T-helper 17 cell (primary cell): ENCODE measurements at places on chromosomes 13 and 19. TPM values are rescaled to one million over a fixed set of nuclear protein-coding genes. Genes with fewer than 3 reads are reported as not detected.

Gene SEMA6B
- 0.52 TPM for total RNA-seq

GRCh38 chr13:42401376-42401775, 129.4 kb downstream of the AKAP11 start:
- no peak for DNase-seq

- no peak for DNase-seq
Measured at GRCh38 chr13:111449041-111449440, 128.6 kb downstream of the TEX29 start.

Gene ERICH6B
- not detected for total RNA-seq

Gene JAK3
- total RNA-seq: 149 TPM

Gene SARS2
- total RNA-seq: 19.5 TPM

Gene ZNF8
- total RNA-seq: 5.6 TPM

Gene CD22
- total RNA-seq: 1.3 TPM

Gene CTU1
- total RNA-seq: 4.6 TPM

DNA sequence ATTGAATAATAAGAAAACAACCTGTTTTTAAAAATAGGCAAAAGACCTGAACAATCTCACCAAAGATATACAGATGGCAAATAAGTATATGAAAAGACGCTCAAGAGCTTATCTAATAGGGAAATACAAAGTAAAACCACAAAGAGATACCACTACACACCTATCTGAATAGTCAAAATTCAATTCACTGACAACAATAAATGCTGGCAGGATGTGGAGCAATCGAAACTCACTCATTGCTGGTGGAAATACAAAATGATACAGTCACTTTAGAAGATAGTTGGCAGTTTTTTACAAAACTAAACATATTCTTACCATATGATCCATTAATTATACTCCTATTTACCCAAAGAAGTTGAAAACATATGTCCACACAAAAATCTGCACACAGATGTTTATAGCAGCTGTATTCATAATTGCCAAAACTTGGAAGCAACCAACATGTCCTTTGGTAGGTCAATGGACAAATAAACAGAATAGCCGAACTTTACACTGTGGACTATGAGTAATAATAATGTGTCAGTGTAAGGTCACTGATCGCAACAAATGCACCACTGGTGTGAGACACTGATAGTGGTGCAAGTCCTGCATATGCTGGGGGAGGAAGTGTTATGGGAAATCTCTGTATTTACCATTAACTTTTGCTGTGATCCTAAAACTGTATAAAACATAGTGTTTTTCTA, 20.8 kb downstream of the ZC3H13 start:
- DNase-seq: no peak

DNA sequence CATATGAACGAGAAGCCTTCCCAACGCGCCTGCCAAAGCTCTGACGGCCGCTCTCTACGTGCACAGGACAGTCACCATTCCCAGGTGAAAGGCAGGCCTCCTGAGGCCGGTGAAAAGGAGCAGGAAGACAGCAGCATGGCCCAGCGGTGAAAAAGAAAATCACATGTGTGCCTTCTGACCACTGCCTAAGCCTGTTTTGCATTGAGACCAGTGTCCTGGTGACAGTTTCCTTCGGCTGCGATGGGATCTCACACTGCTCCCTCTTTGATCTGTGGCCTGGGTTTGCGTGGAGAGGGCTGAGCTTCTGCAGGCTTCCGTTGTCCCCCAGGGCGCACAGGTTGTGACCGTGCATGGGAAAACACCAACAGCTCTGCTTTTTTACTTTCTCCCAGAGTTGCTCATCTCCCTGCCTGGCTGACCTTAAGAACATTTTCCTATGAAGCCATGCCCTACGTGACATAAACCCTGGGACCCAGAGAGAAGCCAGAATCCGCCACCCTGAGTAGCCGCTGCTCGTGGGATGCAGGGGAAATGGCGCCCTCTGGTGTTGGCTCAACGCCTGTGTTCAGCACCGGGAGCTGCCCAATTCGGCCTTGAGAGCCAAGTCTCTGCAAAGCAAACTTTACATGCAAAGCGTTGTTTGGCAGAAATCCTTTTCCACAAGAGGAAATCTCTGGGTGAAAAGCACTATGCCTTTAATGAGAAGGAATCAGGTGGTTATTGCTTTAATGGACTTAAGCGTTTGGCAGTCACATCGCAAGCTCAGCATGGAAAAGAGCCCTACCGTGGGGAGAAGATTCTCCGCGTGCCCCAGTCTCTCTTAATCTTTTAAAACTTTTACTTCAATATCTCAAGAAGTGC, 112.2 kb upstream of the GPR12 start:
- DNase-seq: no peak

GRCh38 chr19:2782936-2783780, at the start of gene SGTA:
Gene SGTA (minus strand): TSS chr19:2783273. CDS start chr19:2769068, 14,205 bp downstream.
- peak; percentile 88 for DNase-seq

GRCh38 chr19:5038631-5039271, 69.8 kb downstream of the KDM4B start:
- no peak for DNase-seq

- DNase-seq: no peak
Measured at GRCh38 chr19:27736225-27736624, 1476.7 kb downstream of the UQCRFS1 start.

- DNase-seq: no peak
Measured at GRCh38 chr13:112014857-112015256, 52.1 kb upstream of the SOX1 start.

DNA sequence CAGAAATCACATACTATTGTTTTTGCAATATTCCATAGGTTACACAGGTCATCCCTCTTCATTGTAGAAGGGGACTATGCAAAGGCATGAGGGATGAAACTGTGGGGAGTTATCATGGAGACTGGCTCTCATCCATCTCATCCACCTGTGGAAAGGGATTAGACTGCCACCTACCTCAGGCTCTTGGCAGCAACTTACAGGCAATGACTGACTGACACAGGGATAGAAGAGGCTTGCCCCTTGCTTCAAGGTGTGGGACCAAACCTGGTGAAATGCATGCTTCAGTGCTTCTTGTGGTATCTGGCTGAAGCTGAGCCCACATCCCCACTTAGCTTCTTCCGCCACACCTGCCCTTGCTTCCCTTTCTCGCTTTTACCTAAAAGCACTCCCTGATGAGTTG, 341.3 kb downstream of the GPC5 start:
- no peak for DNase-seq

Gene ZNF440
- total RNA-seq: 9.5 TPM

DNA sequence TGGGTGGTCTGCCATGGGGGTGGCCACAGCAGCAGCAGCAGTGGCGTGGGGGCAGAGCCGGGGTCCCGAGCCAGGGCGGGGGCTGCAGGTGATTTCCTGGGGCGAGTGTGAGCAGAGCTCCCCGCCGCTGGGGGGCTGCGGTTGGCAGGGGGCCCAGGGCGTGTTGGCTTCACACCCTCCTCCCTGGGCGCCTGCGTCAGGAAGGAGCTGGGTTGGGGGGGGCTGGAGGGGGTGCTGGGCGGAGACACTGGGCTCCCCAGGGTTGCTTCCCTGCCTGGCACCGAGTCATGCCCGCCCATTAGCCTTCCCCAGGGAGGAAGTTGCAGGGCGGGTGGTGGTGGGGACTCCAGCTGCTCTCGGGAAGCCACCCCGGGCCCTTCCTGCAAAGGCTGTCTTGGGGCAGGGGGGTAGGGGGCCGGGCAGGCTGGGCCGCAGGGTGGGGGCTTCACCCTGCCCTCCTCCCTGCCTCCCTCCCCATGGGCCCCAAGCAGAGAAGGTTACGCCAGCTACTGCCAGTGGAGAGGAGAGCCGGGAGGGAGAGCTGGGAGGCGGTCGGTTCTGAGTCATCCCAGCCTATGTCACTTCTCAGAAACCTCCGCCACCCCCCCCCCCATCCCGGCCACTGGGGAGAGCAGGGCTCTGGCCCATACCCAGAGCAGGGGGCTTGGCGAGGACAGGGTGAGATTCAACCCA, 4.6 kb downstream of the MIDN start:
- DNase-seq: peak; percentile 60

Gene F10
- not detected for total RNA-seq

Gene ZNF382
- total RNA-seq: 7.0 TPM

Gene VSTM2B
- total RNA-seq: not detected

- DNase-seq: no peak
Measured at GRCh38 chr13:98103531-98103930, 39.4 kb upstream of the FARP1 start.

Gene KLK1
- not detected for total RNA-seq

DNA sequence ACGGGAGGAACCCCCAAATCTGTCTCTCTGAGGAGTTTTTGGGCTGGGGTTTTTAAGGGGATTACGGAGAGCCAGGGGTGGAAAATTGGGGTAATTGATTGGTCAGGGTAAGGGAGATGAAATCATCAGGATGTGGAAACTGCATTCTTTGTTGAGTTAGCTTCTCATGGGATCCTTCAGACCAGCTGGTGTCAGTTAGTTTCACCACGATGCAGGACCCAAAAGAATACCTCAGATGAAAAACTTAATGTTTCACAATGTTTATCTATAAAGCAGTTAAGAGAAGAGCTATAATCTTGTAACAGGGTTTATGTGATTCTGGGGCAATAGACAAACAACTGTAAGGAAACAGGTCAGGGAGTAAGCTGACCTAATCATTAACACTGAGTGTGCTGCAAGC, 230.8 kb downstream of the POU4F1 start:
- no peak for DNase-seq

Gene SRRM5
- total RNA-seq: 0.40 TPM

- no peak for DNase-seq
Measured at GRCh38 chr13:60230593-60230992, 66.9 kb upstream of the DIAPH3 start.

DNA sequence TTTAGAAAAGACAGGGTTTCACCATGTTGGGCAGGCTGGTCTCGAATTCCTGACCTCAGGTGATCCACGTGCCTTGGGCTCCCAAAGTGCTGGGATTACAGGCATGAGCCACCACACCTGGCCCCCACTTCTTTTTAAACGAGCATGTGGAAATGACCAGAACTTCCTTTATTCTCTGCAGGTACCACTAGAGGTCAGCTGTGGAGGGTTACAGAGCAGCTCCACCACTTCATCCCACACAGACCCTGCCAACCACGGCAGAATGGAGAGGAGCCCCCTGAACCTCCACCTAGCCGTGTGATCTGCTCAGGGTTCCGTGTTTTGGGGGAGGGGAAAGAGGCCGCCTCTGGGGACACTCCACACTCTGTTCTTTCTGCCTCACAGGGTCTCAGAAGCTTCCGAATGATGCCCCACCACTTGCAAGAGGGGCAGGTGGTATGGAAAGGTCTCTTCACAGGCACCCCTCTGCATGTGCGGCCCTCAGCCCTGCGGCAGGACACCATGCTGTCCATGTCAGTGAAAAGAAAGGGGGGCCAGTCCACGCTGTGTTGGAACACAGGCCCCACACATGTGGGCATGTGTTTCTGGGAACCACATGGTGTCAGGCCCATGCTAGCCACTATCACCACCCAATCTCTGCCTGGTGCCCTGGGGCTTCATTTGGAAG, 465.0 kb downstream of the TSHZ3 start:
- DNase-seq: no peak

Gene KIR2DL4
- total RNA-seq: not detected

DNA sequence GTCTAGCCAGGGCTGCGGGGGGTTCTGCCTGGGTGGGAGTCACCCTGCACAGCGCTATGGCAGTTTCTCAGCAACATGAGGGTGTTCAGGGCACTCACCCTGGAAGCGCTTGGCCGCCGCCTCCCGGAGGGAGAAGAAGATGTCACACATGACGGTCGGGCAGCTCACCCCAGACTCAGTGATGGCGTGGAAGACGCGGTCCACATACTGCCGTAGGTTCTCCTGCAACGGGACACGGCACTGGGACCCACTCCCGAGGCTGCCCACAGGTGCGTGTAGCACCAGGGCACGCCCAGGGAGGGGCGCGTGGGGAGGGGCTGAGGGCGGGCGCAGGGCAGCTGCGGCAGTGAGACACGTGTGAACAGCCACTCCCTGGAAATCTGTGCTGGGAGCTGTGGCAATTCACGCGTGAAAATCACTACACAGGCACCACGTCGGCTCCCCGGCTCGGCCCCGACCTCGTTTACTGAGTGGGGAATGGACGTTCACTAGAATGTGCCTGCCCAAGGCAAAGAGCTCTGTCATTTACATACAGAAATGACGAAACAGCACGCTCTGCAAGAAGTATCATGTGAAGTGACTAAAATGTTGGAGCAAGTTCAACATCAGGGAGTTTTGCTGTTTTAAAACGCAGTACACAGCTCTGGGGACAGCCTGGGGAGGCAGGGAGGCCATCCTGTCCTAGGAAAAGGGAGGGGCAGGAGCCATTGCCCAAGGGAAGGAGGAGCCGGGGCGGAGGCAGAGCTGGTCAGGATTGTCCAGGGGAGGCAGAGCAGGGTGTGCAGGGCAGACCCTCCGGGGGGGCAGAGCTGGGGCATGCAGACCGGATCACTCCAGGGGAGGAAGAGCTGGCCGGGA, 41.5 kb upstream of the C13orf46 start:
- DNase-seq: no peak

GRCh38 chr19:53553865-53554791, 16.2 kb downstream of the ZNF331 start:
- DNase-seq: peak; percentile 91

DNA sequence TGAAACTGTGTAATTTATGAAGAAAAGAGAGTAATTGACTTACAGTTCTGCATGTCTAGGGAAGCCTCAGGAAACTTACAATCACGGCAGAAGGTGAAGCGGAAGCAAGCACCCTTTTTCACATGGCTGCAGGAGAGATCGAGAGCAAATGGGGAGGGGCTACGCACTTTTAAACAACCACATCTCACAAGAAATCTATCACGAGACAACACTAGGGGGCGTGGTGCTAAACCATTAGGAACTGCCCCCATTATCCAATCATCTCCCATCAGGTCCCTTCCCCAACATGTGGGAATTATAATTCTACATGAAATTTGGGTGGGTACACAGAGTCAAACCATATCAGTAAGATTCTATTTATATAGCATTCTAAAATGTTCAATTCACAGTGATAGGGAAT, 114.8 kb upstream of the TRPC4 start:
- DNase-seq: no peak

GRCh38 chr19:1065606-1066109, 1.3 kb upstream of the ARHGAP45 start:
- DNase-seq: no peak

DNA sequence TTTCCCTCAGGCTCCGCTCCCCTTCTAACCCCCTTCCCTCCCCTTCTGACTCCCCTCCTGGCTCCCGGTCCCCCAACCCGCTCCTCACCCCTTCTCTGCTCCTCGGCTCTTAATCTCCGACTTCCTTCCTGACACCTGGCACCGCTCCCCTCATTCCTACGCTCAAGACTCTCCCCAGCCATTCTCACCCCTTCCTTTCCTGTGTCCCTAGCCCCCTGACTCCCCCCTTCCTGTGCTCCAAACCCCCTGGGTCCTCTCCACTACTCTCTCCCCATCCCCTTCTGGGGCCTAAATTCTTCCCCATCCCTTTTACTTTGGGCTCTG, 658 bp downstream of the CLPP start:
- no peak for DNase-seq
